ENCODE measurements at places on chromosomes 7 and 10.

DNA sequence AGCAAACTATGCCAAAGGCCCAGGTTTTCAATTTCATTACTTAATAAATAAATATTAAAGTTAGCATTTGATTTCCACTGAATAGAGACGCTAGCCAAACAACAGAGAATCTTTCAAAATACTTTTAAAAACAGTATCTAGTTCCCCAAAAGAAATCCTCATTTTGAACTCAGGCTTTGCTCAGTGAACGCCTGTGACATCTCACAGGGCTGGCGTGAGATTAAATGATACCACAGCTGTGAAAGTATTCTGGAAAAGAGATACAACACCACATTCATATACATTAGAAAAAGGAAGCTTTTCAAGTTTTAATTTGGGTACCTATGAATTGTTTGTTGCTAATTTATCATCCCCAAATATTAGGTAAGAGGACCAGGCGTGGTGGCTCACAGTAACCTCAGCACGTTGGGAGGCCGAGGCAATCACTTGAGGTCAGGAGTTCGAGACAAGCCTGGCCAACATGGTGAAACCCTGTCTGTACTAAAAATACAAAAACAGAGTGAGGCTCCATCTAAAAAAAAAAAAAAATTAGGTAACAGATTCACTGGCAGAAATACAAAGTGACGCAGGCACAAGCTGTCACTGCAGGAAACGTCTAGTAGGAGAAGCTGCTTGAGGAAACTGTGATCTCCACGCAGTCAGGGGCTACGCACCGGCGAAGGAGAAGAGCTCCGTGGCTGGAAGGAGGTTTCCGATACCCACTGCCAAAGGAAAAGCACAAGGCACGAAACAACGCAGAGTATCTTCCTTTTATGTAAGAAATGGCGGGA lies 50.0 kb downstream of the AMZ1 start:
- no peak for DNase-seq

GRCh38 chr7:32586291-32587221 lies 91.3 kb downstream of the AVL9 start:
- DNase-seq: no peak

DNA sequence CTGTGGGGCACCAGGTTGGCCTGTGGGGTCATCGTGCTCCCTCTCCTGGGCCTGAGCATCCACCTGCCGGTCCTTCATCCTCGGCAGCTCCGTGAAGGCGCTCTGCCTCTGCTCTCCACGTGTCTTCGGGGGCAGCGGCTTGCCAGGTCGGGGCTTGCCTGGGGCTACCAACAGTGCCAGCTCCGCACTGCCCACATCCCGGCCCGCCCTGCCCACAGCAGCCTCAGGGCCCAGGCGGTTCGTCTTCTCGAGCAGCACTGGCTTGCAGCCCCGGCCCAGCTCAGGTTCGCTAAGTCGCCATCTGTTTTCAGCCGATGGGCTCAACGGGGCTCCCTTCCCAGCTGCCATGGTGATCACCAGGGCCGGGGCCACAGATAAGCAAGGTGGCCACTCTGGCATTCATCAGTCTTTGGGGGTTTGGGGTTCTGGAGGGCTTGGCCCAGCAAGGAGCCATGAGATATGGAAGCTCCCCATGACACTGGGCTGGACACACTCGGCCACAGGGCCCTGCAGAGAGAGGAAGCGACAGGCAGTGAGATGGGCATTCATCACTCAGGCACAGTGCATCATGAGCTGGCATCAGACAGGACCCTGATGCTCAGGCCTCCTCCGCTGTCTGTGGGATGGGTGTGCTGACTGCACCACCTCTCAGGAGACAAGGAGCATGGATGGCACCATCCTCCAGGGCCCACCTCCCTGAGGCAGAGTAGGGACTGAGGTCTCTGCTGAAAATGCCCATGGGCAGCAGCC lies 15.5 kb downstream of the ZNF488 start:
- no peak for DNase-seq

DNA sequence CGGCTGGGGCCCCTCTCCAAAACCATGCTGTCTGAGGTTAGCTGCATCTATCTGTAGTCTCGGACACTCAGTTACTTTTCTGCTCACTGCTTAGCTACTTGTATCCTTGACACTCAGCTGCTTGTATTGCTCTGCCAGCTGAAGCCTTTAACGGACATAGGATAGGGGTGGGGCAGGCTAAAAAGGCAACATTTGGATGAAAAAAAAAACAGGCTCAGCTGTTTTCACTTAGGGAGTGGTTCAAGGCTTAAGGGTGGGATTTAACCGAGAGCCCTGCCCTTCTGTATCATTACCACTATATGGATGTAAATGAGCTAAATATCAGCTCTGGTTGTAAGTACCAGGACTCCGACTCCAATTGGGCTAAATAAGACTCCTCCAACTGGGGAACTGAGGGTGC lies 28.6 kb downstream of the LSMEM1 start:
- no peak for DNase-seq

DNA sequence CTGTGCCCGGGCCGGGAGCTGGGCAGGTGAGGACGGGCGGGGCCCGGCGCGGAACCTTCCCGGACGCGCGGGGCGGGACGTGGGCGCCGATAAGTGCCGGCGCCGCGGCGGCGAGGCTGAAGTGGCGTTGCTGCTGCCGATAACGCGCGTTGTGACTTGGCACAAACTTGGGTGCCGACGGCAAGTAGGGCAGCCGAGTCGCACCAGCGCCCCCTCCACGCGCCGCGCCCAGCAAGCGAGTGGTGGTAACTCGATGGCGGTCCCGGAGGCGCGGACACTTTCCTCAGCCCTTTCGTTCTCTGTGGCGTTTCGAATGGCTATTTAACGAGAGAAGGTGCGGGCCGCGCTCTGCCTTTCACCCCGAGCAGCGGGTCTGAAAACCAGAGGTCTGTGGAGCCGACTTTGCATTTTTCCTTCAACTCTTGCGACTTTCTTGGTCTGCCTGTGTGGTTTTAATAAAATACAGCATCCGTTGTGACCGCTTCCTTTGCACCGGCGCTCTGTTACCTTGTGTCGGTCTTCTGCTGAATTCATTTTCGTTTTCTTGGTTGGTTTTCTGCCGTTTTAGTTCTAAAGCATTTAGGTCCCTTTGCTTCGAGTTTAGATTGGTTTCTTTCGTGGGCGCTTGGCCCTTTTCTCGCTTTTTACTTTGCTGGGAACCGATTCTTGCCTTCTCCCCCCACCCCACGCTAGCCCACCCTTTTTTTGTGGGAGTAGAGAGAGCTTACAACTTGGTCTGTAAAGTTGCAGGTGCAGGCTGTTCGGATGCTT lies 701 bp downstream of the STK17A start:
- peak; percentile 38 for DNase-seq

All from stimulated activated CD8-positive, alpha-beta memory T cell treated with anti-CD3 and anti-CD28 coated beads, Interleukin-4, amount 100 ng/mL, for 1 hour (primary cell).